ENCODE measurements at places on chromosomes 2 and 18.
A peak's percentile ranks its signal among the peaks of the same experiment; 100 is the strongest.

GRCh38 chr2:209988010-209988409 lies 14.4 kb upstream of the RPE start:
- peak; percentile 68 for DNase-seq

DNA sequence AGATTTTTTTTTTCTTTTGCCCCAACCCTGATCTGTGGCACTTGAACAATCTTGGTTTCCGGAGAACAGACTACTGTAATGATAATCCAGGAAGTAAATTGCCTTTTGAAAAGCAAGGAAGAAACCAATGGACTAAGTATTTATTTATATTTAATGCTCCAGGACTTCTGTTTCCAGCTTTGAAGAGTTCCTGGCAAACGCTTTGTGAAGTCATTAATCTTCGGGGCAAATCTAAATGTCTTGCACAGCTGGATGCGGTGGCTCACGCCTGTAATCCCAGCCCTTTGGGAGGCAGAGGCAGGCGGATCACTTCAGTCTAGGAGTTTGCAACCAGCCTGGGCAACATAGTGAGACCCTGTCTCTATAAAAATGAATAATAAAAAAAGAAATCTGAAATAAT lies 135.1 kb upstream of the GATA6 start:
- no peak for DNase-seq

DNA sequence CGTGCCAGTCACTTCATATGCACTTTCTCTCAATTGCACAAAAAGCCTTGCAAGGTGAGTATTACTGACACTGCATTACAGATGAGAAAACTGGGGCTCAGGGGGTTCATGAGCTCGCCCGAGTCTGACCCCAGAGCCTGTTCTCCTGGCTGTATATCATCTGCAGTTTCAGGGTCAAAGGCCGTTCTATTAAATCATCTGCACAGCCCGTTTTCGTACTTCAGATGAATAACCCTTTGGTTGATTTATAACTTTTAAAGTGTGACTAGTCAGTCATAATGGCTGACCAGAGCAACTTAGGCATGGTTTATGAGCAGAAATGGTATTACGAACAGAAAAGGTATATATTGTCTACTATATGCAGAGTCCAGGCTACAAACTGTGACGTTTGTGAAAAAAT lies 35.3 kb upstream of the NPAS2 start:
- no peak for DNase-seq

DNA sequence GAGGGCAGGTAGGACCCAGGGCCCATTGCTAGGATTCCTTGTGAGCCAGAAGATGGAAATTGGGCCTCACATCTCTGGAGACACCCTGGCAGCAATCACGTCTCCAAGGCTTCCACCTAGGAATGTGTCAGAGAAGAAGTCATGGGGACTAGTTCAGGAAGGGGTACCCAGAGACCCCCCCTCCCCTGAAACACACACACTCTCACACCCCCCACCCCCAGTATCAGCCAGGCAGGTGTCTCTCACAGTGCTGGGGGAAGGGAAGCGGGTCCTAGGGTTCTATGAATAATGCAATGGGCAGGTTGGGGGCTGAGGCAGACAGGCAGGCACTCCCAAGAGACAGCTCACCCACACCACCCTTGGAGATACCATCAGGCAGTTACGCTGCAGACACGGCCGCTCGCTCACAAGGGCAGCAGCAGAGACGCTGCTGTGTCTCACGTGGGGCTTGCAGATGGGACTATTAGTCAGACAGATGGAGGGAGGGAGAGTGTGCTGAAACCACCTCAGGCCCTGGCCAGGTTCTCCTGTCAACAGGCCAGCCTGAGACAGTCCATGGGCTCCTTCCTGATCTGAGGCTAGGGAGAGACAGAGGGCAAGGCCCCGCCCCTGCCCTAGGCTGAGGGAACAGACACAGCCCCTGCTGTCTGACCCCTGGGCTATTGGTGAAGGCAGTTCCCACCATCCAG lies 134.6 kb downstream of the CYP26B1 start:
- no peak for DNase-seq

GRCh38 chr18:60082790-60083189 lies 183.0 kb downstream of the PMAIP1 start:
- no peak for DNase-seq

DNA sequence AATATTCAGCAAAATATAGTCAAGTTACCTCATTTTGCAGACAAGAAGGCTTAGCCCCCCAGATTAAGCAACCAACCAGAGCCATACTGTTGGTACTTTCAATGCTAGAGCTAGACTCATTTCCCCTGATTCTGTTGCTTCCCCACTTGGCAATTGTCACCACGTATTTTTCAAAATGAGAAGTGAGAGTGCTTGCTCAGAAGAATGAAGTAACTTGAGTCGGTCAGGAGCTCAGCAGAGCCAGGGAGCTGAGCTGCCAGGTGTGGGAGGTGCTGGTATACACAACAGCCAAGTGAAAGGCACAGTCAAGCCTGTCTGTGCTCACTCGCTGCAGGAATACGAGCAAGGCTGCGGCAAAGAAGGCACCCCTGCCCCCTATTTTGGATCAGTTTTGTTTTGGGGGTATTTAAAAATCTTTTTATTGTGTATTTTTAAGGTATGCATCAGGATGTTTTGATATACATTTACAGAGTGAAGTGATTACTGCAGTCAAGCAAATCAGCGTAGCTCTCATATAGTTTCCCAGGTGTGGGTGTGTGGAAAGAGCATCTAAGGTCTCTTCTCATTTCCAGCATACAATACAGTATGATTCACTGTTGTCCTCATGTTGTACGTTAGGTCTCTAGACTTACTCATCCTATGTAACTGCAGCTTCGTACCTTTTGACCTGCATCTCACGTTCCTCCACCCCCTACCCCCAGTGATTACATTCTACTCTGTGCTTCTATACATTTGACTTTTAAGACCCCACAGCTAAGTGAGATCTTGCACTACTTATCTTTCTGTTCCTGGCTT lies 62.4 kb downstream of the MRPS9 start:
- DNase-seq = no peak

- DNase-seq = peak; percentile 74
Measured at GRCh38 chr2:38315707-38316333, 61.3 kb downstream of the ATL2 start.

DNA sequence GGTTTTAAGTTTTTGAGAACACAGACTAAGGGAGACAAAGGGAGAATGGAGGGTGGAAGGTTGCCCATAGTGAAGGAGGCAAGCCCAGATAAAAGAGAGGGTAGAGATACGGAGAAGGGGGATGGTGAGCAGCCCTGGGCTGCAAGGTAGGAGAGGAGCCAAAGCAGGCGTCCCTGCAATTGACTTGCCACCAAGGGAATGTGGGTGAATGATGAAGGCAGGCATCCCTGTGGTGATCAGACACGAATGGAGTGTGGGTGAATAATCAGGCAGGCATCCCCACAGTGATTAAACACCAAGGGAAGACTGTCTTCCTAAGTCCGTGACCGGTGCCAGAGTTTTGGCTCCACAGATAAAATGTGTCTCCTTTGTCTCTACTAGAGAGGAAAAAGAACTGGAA lies 16.5 kb upstream of the ALPK2 start:
- DNase-seq = no peak

GRCh38 chr2:182006595-182007341 lies 21.1 kb downstream of the PPP1R1C start:
- DNase-seq = no peak
